ENCODE measurements at places on chromosomes 2 and 18.

GRCh38 chr2:8176887-8177286 lies 505.0 kb upstream of the ID2 start:
- no peak for DNase-seq

GRCh38 chr2:56109994-56110393 lies 73.8 kb upstream of the CCDC85A start:
- no peak for DNase-seq

GRCh38 chr2:32715391-32715841 lies 87.6 kb downstream of the TTC27 start:
- DNase-seq, result no peak

DNA sequence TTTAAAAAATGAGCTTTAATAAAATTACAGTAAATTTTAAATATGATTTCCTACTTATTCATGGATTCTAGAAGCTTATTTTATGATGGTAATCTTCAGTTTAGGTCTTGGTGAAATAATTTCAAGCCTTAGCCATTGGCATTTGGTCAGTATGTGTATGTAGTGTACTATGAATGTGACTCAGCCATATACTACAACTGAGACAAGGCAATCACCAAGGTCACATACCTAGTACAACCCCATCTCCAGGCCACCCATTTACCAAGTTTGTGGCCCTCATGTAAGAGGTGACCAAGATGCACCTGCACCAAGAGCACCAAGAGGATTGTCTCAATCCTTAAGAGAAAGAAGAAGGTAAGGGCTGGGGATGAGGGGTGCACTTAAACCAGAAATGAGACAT lies 54.8 kb upstream of the FRZB start:
- DNase-seq, result no peak

- no peak for DNase-seq
Measured at GRCh38 chr2:74006459-74006858, 21.7 kb downstream of the TET3 start.

GRCh38 chr2:45808294-45808800 lies 156.9 kb downstream of the PRKCE start:
- no peak for DNase-seq

- no peak for DNase-seq
Measured at GRCh38 chr2:191115391-191115790, 35.4 kb downstream of the STAT4 start.

DNA sequence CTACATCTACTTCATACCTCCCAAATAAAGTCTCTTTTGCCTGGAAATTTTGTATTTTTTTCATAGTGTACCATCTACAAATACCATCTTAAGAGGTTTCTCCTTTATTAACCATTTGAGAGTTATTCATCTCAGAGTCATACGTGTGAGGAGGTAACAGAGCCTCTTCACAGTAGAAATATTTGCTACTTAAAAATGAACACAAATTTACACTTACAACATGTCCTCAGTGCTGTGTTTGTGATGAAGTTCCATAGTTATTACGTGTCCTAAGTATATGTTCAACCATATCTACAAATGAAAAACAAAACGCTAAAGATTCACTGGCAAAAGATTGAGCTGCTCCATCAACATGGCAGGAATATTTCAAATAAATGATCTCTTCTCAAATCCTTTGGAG lies 48.5 kb upstream of the HNRNPA3 start:
- no peak for DNase-seq

DNA sequence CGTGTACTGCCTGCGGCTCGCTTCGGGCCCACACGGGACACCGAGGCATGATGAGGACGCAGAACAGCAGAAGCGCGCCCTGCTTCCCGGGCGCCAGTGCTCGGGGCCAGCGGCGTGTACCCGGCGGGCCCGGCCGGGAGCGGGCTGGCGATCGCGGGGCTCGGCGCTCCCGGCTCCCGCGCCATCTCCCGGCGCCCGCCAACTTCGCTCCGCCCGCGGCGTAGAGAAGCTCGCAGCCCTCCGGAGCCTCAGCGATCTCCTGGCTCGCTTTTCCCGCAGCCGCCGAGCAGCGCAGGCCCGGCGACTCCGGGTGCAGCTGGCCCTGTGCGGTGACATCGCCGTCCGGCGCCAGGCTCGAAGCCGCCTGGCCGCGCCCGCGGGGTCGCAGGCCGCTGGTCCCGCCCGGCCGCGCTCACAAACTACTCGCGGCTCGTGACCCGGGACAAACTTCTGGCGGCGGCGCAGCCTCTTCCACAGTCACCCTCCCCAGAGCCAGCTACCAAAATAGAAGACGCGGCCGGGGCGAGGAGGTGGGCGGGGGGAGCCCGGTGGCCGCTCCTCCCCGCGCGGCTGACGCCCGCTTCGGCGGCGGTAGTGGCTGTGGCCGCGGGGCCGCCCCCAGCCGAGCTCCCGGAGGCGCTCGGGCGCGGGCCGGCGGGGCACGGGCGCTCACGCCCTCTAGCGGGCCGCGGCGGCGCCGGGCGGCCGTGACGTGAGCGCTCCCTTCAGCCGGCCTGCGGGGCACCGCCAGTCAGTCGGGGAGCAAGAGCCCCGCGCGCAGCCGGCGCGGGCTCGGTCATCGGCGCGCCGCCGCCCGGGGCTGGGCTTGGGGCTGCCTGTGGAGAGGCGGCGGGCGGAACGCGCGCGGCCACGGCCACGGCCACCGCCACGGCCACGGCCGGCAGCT lies at the start of gene PTPRM:
Gene PTPRM (plus strand): TSS at position 750 of the 907 bp plus-strand sequence. CDS start 503 bp downstream, outside the sequence.
- DNase-seq, result peak; percentile 44

- DNase-seq, result no peak
Measured at GRCh38 chr18:13494871-13495445, 231.4 kb downstream of the FAM210A start.

- no peak for DNase-seq
Measured at GRCh38 chr2:121197369-121198091, 87.5 kb downstream of the TFCP2L1 start.

DNA sequence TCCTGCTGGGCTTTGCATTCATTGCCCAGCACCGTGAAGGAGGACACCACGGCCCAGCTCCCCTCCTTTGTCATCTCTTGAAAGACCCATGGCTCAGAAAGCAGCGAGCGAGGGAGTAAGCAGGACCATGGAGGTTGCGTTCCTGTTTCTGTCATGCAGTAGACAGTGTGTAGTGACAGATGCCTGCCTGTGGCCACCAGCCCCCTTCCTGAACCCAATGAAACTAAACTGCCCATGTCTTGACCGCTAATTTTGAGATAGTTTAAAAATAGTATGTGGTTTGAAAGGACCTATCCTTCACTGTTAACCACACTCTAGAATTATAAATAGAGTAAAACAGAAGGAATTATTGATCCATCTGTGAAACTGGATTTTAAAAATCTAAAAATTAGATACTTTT lies 88.2 kb downstream of the ASAP2 start:
- no peak for DNase-seq

DNA sequence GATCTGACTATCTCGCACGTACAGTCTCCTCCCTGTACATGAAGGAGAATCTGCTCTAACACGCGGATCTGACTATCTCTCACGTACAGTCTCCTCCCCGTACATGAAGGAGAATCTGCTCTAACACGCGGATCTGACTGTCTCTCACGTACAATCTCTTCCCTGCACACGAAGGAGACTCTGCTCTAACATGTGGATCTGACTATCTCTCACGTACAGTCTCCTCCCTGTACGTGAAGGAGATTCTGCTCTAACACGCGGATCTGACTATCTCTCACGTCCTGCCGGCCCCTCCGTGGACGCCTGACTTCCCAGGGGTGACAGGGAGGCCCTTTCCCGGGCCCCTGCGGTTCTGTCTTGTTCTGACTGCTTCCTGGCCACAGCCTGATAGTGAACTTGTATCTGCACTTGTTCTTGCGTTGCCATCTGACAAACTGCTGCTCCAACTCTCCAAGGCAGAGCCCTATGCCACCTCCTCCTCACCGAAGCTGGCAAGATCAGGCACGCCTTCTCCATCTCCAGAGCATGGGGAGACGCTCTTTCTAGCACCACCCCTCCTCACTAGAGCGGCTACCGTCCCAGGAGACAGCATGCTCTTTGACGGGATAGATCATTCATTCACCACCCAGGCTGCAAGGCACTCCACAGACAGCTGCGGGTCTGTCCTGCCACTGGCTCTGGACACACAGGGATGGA lies 238.6 kb downstream of the TWIST2 start:
- DNase-seq, result no peak

DNA sequence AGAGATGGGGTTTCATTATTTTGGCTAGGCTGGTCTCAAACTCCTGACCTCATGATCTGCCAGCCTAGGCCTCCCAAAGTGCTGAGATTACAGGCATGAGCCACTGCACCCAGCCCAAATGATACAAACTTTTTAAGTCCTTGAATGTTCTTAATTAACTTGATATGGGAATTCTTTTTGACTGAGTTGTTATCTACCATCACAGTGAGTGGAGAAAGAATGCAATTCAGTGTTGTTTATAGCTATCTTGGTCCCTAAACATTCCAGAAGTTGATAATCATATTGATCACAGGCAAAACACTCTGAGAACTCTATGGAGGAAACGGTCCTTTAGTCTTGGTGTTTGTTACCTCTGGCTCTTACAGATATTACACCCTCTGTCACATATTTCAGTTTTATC lies 1072.5 kb downstream of the SUCLG1 start:
- DNase-seq, result no peak

DNA sequence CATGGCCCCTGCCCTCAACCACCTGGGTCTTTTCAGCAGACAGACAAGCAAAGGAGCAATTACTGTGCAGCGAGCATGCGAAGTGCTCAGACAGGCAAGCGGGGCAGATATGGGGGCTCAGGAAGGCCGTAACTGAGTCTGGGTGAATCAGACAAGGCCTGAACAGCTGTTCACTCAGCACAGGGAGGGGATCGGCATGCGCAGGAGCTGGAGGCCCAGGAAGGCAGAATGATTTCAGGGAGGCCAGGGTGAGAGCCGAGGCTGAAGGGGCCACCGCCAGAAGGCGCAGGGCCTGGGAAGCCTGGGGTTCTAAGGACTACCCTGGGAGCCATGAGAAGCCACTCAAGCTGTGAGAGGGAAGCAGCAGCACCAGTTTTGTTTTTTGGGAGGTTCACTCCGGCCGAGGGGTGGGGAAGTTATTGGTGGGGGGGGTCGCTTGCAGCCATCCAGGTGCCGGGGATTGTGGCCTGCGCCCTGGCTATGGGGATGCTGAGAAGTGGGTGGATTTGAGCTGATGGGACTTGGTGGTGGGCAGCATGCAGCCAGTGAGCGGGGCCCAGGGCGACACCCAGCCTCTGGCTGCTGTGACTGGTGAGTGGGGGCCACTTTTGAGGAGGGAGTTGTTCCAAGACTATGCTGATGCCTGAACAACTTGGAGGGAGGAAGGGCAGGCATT lies 132.2 kb downstream of the TSN start:
- DNase-seq, result no peak

DNA sequence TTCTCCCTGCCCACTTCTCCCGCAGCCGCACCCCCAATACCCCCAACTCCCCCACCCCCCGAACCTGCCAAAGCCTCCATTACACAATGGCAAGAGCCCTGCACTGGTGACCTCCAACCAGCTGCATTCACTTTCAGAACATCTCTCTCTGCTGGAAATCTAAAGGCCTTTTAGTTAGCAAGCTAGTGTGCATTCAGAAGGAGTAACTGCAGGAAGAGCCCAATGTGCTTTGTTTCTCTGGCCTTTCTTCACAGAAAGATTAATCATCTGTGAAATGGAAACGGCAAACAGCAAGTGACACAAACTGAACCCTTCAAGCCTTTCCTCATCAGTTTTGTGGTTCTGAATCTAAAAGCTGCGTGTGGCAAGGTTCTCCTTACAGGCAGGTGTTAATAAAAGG lies 124.2 kb downstream of the OLA1 start:
- DNase-seq, result no peak

DNA sequence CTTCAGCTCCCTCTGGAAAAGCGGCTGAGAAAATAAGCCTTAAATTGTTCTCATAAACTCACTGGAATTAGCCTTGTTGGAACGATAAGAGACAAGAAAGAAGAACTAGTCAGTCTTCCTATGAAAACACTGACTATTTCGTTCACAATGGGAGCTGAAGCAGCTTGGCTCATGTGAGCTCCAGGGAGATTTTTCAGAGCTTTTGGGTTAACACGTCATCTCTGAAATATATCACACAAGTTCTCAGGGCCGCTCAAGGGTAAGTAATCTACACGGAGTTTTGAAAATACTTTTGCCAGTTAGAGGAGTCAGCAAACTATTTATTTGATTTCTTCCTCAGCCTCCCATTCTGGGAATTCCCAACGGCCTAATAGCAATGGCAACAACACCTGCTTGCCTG lies 316.2 kb upstream of the MGAT5 start:
- no peak for DNase-seq

DNA sequence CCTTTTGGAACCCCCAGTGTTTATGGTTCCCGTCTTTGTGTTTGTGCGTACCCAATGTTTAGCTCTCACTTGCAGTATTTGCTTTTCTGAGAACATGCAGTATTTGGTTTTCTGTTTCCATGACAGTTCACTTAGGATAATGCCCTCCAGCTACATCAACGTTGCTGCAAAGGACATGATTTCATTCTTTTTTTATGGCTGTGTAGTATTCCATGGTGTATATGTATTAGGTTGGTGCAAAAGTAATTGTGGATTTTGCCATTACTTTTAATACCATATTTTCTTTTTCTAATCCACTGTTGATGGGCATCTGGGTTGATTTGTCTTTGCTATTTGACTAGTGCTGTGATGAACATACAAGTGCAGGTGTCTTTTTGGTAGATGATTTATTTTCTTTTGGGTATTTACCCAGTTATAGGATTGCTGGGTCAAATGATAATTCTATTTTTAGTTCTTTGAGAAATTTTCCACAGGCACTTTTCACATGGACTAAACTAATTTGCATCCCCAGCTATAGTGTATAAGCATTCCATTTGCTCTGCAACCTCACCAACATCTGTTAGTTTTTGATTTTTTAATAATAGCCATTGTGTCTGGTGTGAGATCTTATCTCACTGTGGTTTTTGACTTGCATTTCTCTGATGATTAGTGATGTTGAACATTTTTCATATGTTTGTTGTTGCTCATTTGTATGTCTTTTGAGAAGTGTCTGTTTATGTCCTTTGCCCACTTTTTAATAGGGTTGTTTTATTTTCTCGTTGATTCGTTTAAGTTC lies 63.6 kb downstream of the CERS6 start:
- no peak for DNase-seq

DNA sequence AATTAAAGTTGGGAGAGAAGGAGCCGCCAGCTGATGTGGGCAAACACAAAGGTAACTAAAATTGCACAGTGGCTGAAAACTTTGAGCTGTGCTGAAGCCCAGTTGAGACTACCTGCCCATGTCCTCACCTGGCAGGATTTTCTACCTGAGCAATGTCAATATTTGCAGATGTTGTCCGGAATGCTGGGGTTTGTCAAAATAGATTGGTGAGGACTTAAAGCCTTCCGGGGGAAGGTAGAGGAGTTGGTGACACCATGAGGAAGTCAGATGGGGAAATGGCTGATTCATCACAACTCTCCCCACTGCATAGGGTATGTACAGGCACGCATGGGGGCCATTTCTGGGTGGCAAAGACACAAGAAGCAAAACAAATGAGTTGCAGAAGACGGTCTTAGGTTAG lies 114.9 kb downstream of the ALK start:
- no peak for DNase-seq

DNA sequence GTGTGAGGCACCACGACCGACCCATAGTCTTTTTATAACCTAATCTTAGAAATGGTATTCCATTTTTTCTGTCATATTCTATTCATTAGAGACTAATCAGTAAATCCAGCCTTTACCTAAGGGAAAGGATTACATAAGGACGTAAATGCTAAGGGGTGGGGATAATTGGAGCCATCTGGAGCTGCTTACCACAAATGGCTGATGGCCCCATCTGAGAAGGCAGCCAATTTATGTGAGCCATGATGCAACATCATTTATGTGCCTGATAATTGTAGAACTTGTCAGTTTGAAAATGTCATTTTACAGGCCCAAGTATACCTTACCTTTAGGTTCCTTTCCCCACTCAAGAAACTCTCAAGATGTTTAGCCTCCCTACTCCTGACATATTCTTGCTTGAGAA lies 44.0 kb downstream of the ARHGEF33 start:
- no peak for DNase-seq

- DNase-seq, result peak; percentile 18
Measured at GRCh38 chr2:85134255-85134895, 1.2 kb downstream of the TCF7L1 start.
